Anterior cingulate cortex (tissue), 58 donors: ENCODE measurements at places on chromosomes 11 and 22.

DNA sequence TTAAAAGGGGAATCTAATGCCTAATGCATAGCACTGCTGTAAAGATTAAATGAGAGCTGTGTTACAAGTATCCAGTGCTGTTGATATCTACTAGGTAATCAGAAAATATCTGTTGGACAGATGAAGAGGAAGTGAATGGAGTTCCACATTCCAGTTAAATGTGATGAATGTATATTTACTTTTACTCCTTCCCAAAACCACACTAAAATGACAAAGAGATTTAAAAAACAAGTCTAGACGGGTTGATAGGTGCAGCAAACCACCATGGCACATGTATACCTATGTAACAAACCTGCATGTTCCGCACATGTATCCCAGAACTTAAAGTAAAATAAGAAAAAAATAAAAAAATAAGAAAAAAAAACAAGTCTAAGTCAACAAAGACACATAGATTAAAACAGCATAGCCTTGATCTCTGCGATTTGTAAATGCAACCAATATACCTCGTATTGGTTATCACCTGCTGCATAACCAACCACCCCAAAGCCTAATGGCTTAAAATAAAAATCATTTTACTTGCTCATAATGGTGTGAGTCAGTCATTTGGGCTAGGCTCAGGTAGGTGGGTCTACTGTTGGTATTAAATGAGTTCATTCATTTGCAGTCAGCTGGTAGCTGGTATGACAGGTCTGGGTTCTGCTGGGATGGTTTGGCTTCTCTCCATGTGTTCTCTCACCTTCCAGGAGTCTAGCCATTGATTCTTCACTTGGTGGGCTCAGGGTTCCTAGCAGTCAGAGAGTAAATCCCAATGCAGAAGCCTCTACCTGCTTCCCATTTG lies 39.7 kb upstream of the SLC6A5 start:
- no peak for DNase-seq

GRCh38 chr11:64004590-64004984 lies 18.3 kb downstream of the OTUB1 start:
- no peak for DNase-seq

DNA sequence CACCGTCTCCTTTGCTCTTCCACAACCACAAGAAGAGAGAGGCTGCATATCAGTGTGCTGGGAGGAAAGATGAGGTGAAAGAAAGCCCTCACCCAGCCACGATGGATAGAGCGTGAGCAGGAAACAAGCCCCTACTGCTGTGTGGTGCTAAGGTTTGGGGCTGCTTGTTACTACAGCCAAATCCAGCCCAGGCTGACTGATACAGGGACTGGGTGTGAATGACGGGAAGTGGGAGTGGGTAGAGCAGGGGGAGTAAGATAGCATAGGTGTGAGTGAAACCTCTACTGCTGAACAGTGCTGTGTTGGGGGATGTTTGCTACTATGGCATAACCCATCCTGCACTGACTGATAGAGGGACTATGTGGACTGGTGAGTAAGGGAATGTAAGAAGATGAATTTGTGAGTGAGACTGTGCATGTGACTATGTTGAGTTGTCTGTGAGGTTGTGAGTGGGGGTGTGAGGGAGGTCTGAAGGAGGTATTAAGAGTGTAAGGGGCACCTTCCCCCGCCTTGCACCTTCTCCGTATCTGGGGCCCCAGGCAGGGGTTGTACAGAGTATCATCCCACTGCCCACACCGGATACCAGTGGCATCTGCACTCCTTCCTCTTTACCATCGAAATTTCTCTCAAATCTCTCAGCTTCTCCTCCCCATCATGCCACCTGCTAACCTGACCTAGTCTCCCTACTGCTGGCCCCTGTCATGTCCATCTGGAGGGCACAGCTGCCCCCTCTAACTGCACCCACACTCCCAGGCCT lies 91.5 kb downstream of the MN1 start:
- DNase-seq = no peak

GRCh38 chr11:36037031-36037430 lies 93.2 kb downstream of the LDLRAD3 start:
- DNase-seq = no peak

DNA sequence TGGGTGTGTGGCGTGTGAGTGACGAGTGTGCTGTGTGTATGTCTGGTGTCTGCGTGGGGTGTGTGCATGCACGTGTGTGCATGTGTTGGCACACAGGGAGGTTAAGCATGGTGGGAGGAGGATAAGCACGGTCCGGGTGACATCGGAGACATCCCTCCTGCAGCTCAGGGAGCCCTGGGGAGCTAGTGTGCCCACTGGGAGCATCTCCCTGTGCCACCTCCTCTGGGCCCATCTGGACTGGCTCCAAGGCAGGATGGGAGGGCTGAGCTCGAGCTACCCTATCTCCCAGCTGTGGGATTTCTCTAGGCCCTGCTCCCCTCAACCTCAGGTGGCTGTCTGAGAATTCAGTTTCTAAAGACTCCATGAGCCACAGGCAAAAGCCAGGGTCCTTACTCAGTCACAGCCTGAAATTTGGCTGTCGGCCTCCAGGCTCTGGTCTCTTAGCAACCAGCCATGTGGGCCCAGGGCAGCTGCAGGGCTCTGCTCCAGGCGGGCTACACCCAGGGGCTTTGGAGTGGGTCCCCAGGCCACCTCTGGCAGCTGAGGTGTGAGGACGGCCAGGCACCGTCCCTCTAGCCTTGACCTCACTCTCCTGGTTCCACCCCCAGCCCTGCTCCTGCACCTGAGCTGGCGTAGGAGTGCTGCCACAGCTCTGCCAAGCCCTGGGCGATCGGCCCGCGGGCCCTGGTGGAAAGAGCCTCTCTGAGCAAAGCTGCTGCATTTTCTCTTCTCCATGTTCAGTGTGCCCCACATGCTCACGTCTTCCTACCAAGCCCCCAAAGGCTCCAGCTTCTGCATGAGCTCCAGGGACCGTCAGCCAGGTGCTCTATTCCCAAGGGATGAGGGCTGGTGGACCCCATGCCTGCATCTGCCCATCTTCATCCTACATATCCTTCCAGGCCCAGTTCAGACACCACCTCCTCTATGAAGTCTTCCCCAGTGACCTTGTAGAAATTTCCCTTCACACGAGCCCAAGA lies 39.7 kb downstream of the RTL6 start:
- no peak for DNase-seq

DNA sequence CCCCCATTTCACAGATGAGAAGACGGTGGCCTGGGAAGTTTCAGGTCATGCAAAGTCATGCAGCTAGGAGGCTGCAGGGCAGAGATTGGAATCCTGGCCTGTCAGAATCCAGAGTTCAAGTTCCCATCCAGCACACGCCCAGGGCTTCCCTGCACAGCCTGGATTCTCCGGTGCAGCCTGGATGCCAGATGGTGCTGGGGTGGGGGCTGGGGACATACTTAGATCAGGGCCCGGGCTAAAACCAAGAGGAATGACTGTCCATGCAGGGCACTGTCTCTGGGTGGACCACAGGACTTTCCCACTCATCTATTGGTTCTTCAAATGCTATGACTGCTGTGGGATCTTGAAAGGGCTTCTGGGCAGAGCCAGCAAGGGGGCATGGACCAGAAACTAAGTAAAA lies 24.6 kb downstream of the LMO1 start:
- DNase-seq = no peak

GRCh38 chr22:40679964-40680818 lies 907 bp downstream of the MCHR1 start:
- no peak for DNase-seq

- DNase-seq = no peak
These were observed 435.5 kb downstream of the LUZP2 start for GRCh38 chr11:24932110-24933000.

- no peak for DNase-seq
These were observed 964.2 kb downstream of the JRKL start for GRCh38 chr11:97354026-97354425.

DNA sequence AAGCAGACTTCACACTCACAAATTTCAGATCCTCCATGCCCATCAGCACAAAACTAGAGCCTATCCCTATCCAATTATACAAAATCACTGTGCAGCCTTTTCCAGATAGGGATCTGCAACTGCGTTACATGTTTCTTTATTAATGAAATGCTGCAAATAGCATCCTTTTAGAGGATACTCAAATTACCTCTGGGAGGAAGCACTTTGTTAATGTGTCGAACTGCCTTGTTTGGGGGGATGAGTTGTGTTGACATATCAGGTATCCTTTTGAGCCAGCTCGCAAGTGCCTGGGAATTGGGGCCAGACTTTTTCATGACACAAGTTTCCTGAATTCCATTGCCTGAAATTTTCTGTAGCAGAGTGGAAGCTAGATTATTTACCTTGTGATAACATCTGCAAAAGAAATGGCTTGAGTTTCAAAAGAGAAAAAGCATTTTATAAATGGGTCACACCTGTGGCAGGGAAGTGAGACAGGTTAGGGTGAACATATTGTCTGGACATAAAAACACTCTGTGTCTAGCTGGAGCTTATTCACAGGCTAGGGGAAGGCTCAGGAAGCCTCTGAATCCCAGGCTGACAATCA lies 299.1 kb upstream of the MTNR1B start:
- no peak for DNase-seq

DNA sequence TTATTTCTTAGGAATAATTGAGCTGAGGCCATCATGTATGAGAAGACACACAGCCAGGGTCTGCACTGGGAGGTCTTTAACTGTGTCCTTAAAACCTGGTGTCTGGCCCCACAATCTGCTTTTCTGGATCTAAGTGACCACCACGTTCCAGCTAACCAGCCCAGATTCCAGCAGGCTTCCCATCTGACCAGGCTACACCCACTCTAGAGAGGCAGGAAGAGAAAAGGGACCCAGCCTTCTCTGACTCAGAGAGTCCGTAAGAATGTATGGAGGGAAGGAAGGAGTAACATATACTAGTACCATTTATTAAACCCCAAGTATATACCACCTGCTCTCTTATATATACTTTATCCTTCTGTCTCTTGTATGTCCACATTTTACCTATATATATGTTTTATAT lies 80.1 kb downstream of the LDLRAD3 start:
- no peak for DNase-seq

- no peak for DNase-seq
These were observed 558.5 kb downstream of the MN1 start for GRCh38 chr22:27242917-27243589.

DNA sequence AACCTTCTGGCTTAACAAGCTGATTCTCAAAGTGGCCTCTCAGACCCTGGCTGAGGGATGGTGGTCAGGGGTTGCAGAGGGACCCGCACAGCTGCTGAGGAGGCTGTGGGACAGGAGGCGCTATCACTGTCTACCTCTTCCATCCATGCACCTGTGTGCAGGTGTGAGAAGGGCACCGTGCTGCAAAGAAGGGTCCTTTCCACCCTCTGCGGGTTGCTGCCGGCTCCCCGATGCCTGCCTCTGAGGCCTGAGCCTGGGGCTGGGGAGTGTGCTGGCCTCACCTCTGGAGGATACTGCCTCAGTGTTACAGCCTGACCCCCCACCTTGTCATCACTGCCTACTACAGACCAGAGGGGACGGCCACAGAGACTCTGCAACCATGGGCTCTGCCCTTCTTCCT lies 66.1 kb upstream of the B3GAT1 start:
- DNase-seq = no peak

GRCh38 chr22:46969961-46970360 lies 207.5 kb downstream of the TBC1D22A start:
- no peak for DNase-seq
